ENCODE measurements at places on chromosomes 1 and 21.

- DNase-seq = no peak
These were observed 85.7 kb downstream of the ST6GALNAC3 start for GRCh38 chr1:76160225-76160624.

DNA sequence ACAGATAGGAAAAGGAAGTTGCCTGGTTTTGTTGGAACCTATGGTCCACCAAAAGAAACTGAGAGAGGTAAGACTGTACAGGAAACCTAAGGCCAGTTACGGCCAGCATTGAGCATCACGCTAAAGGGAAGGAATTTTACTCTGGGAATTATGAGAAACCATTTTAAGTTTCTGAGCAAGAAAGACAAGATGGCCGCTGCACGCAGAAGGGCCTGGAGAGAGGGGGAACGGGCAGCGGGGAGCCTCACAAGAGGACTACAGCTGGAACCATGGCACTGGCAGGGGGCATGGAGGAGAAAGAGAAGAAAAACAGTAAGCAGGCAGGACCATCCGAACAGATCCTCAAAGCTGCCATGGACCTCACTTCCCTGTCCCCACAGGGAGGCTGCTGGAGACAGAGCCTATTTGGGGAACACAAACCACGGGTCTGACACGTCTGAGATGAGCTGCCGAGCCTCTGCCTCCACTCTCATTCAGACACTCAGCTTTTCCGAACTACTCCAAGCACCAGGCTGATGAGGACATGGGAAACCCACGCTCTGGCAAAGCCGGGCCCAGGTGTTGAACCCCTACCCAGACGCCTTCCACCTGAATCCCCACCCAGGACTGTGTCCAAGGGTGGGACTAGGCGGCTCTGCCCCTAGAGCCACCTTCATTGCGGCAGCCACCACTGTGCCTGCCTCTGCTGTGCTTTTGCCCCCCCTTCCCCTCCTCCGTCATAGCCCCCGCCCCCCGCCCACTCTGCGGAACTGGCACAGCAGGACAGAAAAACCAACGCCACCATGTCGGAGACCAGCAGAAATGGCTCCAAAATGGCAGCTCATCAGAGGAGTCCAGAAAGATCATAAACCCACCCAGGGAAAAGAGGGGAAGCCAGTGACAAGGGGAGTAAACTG is 69.0 kb downstream of the CD46 start:
- no peak for DNase-seq

GRCh38 chr1:118485757-118486156 is 300.7 kb upstream of the SPAG17 start:
- no peak for DNase-seq

- peak; percentile 70 for DNase-seq
These were observed 2.5 kb upstream of the ELAVL4 start for GRCh38 chr1:50106095-50106761.

DNA sequence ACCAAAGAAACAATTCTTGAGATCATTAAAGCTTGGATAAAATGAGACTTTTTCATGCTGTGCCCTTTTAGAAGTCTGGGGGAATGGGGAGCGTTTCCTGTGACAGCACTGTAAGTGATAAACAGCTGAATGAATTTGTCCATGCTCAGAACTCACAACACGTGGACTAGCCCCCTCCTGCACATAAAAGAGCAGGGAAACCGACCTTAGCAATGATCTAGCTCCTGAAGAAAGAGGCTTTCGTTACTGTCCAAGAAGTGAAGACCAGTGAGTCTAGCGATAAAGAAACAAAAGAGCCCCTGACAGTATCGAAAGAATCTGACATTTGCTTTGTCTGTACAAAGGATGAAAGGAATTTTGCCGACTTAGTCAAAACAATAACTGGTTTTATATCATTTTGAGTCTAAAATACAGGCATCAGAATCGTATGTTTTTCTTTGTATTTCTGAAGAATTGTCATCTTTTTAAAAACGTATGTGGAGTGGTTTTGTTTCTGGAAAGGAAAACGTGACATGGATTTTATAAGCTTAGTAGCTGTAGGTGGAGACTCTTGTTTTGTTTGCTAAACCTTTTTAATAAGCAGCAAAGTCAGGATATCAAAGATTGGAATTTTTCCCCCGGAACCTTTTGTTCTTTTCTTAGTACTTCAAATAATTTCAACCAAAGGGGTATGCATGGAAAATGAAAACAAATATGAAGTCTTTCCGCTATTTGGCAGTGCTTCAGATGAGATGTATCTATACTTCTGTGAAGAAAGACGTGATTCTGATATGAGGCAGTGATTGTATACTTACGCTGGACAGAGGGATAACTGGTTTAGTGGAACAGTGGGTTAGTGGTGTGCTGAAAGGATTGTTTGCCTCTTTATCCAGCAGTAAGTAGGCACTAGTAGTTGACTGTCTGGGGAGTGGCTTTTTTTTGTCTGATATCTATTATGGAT is 61.0 kb downstream of the MAST2 start:
- no peak for DNase-seq

- DNase-seq = no peak
These were observed 162.5 kb upstream of the SGIP1 start for GRCh38 chr1:66371233-66372005.

DNA sequence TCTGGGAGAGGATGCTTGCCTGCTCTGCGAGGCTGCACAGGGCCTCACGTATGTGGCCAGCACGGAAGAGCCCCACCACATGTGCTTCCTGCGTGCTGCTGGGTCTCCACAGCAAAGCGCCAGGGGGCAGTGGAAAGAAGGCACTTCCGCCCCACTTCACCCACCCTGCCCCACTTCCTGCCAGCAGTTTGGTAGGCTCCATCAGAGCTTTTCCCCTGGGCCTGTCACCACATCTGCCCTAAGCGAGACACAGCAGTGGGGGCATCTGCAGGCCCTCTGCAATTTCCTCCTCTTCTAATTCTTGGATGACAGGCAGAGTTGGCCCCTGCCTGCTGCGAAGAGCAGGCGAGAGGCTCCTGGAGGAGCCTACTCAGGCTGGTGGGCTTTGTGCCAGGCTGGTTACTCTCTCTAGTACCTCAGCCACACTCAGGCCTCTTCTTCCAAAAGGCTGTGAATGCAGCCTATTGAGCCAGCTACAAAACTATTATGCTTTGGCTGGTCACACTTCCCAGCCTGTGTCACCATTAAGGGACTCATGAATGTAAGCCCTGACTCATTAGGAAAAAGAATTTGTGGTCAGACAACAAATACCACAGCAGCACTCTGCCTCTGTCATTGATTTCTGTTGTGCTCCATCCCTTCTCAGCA is 25.0 kb downstream of the CD244 start:
- no peak for DNase-seq

GRCh38 chr1:184866991-184867788 is 107.1 kb downstream of the NIBAN1 start:
- no peak for DNase-seq

GRCh38 chr1:110312188-110313121 is 26.7 kb upstream of the RBM15 start:
- peak; percentile 86 for DNase-seq

DNA sequence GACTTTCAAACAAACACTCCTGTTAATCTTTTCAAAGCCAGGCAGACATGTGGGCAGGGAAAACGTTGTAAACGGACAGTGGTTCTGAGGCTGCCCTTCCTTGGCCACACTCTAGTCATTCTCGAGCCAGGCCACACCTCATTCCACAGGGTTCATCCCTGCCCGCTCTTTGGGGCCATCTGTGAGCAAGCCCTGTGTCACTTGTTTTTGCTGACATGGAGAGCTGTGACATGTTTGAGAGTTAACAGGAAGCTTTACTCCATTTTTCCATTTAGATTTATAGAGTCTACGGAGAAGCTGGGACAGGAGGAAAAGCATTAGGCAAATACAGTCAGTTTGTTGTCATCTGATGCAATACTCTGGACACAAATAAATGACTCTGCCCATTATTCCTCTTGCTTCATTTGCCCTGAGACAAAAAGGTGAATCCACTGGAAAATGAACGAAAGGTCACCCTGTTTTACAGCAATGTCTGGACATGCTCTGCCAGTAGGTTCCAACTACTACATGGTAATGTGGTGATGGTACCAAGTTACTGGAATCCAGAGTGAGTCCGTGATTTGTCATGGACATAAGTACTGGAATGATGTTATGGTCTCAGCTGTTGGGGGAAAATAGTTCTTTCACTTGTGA is 126.9 kb downstream of the CLIC6 start:
- no peak for DNase-seq

DNA sequence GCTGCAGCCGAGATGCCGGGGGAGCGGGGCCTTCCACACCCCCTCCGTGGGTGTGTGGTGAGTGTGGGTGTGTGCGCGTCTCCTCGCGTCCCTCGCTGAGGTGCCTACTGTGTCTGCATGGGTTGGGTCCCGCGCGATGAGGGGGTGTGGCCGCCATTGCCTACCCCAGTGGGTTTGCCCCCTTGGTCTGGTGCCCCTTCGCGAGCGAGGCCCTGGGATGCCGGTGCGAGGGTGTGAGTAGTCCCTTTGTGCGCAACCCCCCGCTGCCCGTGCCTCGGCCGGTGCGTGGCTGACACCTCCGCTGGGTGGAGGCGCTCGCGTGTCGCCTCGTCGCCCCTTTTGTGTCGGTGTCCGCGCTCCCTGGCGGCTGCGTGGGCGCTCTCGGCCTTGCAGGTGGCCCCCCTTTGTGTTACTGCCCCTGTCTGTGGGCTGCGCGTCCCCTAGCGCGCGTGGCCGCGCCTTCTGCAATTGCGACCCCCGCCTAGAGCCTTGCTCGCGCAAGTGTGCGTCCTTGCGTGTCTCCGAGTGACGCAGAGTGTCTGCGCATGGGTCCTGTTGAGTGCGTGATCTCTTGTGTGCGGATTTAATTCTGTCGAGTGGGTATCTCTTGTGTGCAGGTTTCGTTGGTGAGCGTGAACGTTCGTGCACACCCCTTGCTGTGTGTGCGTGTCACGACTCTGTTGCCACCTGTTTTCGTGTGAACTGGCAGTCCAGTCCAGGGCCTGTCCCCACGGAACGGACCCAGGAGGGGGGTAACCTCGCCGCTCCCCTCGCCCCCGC is 553 bp downstream of the TTC3 start:
- DNase-seq = no peak

- DNase-seq = no peak
These were observed 15.9 kb downstream of the PEA15 start for GRCh38 chr1:160221089-160221488.

DNA sequence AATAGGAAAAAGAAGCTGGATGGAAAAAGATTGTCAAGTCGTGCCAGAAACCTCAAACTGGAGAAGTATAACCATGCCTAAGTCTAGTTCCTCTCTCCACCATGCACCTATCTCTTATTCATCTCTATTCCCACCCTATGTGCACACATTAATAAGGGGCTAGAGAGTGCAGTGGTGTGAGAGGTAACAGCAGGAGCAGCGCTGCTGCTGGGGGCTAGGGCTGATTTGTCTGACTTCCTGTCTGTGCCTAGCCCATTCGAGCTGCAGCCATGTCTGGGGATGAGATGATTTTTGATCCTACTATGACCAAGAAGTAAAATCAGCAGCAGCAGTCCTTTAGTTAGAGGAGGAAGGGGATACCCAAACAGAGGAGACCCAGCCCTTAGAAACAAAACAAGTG is 43.0 kb downstream of the TRIM33 start:
- DNase-seq = no peak

DNA sequence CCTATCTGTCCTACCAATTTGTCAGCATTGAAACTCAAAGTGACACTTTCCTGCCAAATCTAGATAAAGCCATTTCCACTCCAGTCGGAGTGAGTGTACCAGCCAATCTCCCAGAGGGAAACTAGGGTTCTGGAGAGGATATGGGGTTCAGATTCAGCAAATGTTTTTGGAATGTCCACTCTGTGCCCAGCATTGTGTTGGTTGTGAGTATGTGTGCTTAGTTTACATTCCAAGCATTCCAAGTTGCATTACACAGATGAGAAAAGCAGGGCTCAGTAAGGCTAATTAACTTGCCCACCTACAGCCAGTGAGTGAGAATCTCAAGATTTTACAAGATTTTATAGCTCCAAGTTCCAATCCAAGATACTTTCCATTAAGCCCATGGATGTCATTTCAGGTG is 26.4 kb upstream of the RGS16 start:
- no peak for DNase-seq

DNA sequence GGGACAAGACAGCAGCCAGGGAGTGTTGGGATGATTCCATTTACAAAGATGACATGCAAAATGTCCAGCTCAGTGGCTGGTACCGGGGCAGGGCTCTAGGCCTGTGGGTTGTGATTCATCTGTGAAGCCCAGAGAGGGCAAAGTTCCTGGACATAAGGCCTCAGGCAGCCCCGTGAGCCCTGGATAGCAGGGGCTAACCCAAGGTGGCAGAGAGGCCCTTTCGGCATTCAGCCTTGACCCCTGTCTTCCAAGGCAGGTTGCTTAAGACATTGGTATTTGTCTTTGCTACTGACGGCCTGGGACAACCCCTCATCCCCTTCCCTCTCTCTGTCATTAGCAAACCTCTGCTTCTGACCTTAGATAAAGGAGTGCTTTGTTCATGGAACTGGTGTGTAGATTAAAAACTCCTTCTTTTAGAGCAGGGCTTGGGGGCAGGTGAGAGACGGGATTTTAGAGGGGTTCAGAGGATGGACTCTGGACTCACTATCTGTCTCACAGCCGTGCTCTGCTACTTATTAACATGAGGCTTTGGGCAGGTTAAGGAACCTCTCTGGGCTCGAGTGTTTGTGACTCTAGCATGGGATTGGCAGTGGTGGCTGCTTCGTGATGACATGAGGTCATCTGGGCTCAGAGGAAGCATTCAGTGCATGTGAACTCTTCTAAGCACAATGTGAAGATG is 36.3 kb downstream of the TMEM51 start:
- DNase-seq = no peak

GRCh38 chr1:84236256-84236655 is 65.3 kb upstream of the SAMD13 start:
- DNase-seq = no peak

DNA sequence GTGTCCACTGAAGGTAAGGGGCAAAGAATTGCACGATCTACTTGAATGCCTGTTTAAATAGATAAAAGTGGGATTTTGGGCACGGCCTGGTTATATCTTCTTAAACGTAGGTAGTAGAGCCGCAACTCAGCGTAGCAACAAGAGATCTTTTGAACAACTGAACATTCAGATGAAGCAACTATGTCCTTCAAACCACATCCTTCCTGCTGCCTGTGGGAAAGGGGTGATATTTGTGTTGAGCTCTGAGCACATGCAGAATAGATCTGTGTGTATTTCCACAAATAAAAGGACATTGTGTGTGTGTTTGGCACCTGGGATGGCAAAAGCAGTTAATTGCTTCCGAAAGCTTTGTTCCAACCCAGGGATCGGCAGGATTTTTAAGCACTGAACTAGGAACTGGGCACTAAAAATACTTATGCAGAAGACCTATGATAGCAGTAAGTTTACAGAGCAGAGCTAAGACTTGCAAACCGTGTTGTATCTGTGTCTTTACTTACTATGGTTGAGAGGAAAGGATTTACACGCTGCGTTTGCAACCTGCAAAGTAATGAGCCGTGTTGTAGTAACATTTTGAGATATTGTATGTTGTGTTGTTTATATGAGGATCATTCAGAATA is 333.4 kb downstream of the CHRM3 start:
- no peak for DNase-seq
